ENCODE measurements at places on chromosomes 6 and 20.

GRCh38 chr20:19288636-19289035 is 76.2 kb downstream of the SLC24A3 start:
- DNase-seq: no peak

DNA sequence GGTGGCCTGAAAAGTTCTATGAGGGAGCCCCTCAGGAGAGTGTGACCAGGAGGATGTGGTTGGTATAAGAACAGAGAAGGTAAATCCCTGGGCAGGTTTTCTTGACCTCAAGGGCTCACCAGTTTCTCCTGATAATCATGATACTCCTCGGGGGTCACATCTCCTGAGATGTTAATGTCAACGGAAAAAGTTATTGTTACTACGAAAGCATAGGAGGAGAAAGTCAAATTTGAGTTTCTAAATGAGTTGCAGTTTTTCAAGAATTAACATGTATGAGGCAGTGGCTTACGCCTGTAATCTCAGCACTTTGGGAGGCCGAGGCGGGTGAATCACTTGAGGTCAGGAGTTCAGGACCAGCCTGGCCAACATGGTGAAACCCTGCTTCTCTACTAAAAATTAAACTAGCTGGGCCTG is 23.4 kb downstream of the MGME1 start:
- no peak for DNase-seq

- no peak for DNase-seq
Observed at GRCh38 chr6:161437851-161438250, 164.0 kb upstream of the AGPAT4 start.

- DNase-seq: no peak
Observed at GRCh38 chr20:34983995-34984735, 28.5 kb downstream of the MYH7B start.

DNA sequence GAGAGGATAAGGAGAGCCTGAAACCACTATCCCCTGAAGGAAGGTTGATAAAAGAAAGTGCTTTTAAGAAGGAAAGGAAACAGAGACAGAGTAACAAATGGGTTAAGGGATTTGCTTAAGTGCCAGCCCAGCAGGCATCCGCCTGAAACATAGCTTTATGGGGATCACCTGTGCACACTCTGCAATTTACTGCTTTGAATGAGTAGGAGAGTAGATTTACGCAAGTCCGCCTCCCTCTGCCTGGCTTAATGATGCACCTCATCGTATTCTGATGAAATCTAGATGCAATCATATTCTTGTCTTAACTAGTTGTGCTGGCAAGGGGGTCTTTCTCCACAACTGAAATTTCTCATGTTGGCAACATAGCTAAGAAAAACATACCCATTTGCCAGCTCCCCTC is 101.1 kb upstream of the ID4 start:
- no peak for DNase-seq

DNA sequence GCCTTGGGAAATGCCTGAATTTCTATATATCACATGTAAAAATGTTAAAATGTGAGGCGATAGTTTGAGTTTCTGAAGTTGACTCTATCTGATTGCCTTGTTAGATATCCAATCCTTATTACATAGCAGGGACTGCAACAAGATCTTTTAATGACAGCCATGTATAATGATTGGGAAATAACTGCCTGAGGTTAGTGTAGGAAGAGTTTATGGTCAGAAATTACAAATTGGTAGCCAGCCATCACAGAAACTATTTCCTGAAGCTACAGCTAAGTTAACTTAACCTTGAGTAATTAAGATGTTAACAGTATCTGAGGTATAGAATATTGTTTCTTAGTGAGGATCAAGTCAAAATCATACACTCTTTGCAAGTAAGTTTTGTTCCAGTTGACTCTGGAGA is 41.0 kb downstream of the AKIRIN2 start:
- DNase-seq: no peak

- DNase-seq: no peak
Observed at GRCh38 chr6:137283940-137284810, 65.0 kb upstream of the IFNGR1 start.

DNA sequence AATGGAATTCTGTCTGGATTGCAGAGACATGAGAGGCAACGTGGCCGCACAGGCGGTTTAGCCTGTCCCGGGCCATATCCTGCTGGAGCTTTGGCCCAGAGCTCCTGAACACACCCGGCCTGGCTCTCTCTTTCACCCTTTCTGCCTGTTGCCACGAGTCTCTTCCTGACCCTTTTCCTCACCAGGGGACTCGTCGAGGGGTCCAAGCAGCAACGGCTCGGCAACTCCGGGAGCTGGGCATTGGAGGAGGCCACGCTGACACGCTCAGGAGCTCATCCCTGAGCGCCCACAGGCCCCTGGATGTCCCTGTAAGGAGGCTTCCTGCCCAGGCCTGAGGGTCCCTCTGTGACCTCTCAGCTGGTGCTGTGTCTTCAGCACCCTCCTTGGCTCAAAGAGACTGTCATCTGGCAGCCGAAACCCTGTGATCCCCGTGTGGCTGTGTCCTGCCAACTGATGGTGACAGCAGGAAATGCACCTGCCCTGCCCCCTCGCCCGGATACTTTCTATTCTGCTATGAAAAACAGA is 103.8 kb downstream of the RNASET2 start:
- DNase-seq: no peak

GRCh38 chr6:17388365-17388764 is 5.0 kb upstream of the CAP2 start:
- no peak for DNase-seq

DNA sequence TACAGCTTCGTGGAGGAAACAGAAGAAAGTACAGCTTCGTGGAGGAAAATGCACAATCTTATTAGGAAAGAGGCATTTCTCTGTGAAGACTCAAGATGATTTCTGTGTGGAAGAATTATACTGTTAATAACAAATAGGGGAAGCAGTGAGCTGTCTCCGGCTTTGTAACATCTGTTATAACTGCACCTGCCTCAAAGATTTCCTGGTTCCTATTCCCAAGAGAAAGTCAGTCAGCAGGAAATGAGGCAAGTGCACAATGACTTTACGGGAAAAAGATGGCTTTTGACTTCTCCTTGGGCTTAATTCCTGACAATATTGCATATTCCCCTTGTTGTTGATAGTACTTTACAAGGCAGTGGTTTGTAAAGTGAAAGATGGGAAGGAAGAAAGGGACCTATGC is 538.5 kb downstream of the BMP2 start:
- no peak for DNase-seq

DNA sequence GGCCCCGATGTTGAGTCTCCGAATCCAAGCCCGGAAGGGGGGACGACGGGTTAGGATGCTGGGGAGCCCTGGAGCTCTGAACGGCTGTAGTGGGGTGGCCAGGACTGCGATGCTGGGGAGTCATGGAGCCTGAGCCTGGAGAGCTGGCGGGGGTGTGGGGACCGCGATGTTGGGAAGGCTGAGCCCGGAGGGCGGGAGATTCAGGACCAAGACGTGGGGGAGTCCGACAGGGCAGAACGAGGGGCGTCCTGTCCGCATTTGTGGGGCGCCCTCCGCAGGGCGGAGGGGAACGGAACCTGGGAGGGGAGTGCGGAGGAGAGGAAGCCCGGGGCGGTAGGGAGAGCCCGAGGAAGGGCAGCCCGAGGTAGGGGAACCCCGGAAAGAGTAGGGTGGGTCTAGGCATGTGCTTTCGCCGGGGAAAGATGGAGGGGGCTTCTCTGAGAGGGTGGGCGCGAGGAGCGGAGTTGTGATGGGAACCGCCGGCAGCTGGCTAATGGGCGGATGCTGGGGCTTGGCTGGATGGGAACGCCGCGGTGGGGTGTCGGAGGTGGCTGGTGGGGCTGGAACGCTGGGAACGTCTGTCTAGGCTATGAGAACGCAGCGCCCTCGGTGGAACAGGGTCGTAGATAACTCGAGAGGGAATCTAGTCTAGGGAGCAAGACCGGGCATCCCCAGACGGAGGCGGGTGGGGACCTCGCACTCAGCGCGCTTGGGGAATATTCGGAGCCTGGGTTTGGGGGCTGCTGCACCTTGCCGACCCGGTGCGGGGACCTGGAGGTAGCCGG is 684 bp downstream of the PAQR8 start:
- no peak for DNase-seq

DNA sequence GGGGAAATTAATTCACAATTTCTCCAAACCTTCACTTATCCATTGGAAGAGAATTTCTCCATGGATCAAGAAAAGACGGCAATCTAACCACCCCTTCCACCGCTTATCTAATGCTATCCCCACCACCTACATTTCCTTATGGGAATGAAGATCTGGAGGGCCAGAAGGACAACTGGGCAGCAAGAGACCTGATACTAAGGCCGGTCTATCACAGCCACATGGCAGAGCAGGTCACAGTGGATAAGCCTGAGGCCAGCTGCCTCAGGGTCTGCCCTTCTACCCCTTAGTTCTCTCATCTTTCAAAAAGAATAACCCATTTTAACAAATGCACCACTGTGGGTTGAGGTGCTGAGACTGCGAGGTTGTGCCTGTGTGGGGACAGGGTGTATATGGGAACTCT is 37.1 kb downstream of the MAN1A1 start:
- no peak for DNase-seq

DNA sequence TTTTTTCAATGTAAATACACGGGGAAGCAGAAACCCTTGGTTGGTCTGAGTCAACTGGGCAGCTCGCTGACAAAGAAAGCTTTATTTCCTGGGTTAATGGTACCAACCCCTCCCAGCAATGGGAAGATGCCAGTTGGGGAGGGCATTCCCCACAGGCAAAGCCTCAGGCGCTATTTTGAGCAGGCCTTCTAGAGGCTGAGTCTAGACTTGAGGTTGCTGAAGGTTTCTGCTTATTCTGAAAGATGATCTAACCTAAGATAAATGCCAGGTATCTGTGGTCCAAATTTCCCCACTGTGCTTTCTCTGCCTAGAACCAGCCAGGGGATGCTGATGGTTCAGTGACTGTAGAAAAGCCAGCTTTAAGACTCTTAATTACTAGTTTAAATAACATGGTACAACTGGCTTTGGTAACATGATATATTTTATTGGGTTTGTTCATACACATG is 172.5 kb upstream of the JARID2 start:
- no peak for DNase-seq

DNA sequence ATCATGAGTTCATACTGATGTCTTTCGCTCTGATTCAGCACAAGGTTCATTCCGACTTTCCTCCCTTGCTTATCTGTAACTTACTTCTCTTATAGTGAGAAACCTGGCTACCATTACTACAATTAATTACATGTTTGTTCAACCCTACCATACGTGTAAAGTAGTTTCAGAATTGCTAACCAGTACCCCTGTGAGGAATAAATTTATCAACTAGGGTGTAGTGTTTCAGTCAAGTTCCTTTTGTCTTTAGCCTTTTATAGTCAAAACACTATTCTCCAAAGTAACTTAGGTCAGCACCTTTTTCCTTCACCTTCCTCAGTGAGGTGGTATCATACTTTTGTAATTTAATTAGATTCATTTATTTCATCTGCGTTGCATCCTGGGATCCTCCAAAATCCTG is 64.9 kb downstream of the MAP3K4 start:
- DNase-seq: no peak

DNA sequence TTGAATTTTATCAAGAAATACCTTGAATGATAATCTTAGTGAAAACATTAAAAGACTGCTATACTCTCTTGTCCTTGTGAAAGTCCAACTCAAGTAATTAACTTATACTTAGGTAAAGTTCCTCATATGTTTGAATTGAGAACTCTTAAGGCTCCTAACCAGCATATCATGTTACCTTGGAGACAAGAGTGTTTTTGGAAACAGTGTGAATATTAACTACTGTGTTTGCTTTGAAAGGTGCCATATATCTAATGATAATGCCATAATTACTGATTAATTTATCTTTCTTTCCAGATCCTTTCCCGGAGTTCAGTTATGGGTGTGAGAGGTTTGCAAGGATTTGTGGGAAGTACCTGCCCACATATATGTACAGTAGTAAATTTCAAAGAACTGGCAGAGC is 10.5 kb downstream of the FAM120B start:
- no peak for DNase-seq

- no peak for DNase-seq
Observed at GRCh38 chr6:158408552-158409130, 96.4 kb downstream of the TULP4 start.

DNA sequence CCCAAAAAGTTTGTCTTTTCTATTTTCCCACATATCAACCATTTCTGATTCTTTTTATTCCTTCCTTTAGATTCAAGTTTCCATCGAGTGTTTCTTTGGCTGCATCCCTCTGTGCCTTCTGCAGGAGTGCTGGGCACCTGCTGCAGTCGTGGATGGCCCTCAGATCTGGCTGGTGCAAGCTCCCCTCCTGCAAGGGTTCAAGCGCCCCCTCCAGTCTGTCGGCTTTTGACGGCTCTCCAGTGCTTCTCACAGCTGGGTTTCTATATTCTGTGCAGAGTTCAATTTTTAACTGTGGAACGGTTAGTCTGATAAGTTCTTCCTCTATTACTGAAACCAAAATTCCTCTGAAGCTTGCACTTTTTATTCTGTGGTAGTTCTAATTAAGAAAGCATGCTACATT is 132.1 kb downstream of the HUS1B start:
- DNase-seq: no peak

GRCh38 chr6:127385668-127386430 is 42.4 kb upstream of the ECHDC1 start:
- DNase-seq: no peak

GRCh38 chr6:17360564-17360963 is 32.8 kb upstream of the CAP2 start:
- no peak for DNase-seq
